ENCODE measurements at places on chromosomes 4 and X.

- DNase-seq: no peak
Measured at GRCh38 chrX:13906093-13906492, 89.2 kb upstream of the GPM6B start.

- no peak for DNase-seq
Measured at GRCh38 chr4:164027805-164028204, 533.3 kb downstream of the TMA16 start.

DNA sequence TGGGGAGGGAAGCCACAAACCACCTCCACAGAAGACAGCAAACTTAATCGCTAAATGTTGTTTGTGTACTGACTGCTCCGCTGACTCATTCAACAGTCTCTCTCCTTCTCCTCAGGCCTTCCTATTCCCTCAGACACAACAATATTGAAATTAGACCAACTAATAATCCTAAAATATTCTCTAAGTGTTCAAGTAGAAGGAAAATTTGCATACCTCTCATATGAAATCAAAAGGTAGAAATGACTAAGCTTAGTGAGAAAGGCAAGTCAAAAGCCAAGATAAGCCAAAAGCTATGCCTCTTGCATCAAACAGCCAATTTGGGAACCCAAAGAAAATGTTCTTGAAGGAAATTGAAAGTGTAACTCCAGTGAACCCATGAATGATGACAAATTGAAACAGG lies 75.7 kb upstream of the ARHGAP24 start:
- DNase-seq: no peak

DNA sequence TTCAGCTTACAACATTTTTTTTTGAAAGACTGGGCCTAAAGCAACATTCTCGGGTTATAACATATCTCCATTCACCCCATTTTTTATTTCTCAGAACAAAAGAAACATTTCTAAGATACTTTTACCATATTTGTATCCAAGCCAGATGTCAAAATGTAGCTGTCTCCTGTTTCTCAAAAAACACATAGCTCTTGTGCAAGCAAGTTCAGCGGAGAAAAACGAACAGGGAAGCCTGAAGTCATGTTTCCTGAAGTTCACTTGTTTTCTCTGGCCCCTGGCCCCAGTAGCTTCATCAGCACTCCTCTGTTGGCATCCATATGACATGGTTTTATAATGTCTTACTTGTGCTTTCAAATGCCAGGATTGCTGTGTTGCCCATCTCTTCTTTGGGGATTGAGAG lies 218.2 kb downstream of the BANK1 start:
- DNase-seq: no peak

GRCh38 chr4:128371876-128372275 lies 84.3 kb upstream of the PGRMC2 start:
- DNase-seq: no peak

- no peak for DNase-seq
Measured at GRCh38 chrX:8289523-8289922, 118.5 kb upstream of the VCX2 start.

GRCh38 chrX:7059859-7060258 lies 87.7 kb upstream of the STS start:
- no peak for DNase-seq

GRCh38 chr4:36363024-36363423 lies 81.6 kb downstream of the DTHD1 start:
- DNase-seq: no peak

DNA sequence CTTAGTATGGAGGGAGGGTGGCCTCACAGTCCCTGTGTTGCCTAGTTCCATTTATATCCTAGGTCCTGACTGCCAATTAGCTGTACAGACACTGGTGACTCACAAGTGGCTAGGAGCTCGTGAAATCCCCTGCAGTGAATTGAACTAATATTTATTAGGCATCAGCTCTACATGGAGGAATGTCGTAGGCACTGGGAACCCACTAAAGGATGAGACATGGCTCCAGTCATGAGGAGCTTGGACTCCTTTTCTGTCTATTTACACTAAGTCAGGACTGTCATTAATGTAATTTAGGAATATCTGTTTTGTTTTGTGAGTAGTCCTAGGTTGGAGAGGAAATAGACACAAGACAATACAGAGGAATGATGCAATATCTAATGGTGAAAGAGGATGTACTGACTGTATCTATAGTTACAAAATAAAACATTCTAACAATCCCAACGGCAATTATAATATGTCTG lies 67.7 kb downstream of the MID1IP1 start:
- DNase-seq: no peak

GRCh38 chrX:1803741-1804140 lies 188.9 kb downstream of the ASMT start:
- no peak for DNase-seq

- no peak for DNase-seq
Measured at GRCh38 chr4:8351931-8352367, 82.4 kb downstream of the HTRA3 start.

DNA sequence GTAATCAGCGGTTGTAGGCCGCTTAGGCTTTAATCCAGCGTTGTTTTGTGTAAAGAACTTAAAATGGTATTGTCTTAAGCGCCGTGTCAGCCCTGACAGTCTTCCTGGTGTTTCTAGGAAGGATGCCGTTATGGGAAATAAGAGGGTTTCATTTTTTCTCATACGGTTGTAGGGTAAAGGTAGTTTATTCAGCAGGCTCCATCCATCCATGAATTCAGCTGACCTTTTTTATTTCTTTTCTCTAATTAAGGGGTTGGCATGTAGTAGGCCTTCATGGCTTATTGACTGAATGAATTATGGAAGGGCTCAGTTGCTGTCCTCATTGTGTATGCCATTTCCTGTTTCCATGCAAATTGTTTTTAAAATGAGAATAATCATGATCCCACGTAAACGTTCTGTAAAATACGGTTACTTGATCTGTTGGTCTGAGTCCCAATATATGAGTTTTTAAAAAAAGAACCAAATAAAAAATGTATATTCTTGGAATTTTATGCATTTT lies 693 bp downstream of the OCIAD1 start:
- no peak for DNase-seq

GRCh38 chrX:34467437-34467836 lies 189.6 kb downstream of the TMEM47 start:
- DNase-seq: no peak

DNA sequence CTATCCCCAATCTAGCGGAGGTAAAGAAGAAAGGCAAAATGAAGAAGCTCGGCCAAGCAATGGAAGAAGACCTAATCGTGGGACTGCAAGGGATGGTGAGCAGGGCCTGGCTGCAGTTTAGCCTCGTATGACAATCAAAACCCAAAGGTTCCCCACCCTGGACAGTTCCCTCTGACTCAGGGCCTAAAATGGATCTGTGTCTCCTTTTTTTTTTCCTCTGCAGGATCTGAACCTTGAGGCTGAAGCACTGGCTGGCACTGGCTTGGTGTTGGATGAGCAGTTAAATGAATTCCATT lies 986 bp downstream of the HDAC6 start:
- DNase-seq: no peak

DNA sequence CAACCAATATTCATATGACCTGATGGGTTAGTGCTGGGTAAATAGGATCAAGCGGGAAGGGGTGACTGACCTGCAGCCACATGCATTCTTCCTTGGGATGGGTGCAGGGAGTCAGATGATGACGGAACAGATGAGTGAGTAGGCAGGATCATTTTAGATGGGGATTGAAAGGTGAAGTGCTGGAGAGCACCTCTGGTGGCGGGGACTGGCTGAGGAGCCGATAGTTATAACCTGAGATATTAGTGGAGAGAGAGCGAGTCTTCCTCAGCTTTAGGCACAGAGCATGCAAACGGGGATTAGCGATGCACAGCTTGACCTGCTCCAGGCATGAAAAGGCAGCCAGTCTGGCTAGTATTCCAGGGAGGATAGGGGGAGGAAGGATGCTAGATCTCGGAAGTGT lies 99.1 kb downstream of the AFF1 start:
- DNase-seq: no peak

GRCh38 chr4:19300213-19300612 lies 951.5 kb upstream of the SLIT2 start:
- DNase-seq: no peak

DNA sequence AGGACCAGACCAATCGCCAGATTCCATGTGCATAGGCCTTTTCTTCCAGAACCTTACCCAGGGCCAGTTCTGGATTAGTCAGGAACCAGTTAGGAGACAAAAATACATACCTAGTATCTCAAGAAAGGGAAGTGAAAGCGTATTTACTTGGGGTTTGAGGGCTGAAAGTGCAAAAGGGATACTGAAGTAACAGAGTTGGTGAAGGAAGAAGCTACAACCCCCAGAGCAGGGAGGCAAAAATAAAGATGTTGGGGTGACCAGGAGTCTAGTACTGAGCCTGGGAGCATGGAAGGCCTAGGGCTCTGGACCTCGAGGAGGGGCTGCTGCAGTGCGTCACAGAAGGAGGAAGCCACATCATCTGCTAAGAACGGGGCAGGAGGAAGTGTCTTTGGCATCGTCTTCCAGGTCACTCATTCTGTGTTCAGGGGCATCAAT lies 38.3 kb downstream of the TKTL1 start:
- DNase-seq: no peak

- no peak for DNase-seq
Measured at GRCh38 chr4:2443956-2444740, 24.8 kb upstream of the RNF4 start.

GRCh38 chr4:146245850-146246249 lies 31.5 kb downstream of the REELD1 start:
- no peak for DNase-seq

DNA sequence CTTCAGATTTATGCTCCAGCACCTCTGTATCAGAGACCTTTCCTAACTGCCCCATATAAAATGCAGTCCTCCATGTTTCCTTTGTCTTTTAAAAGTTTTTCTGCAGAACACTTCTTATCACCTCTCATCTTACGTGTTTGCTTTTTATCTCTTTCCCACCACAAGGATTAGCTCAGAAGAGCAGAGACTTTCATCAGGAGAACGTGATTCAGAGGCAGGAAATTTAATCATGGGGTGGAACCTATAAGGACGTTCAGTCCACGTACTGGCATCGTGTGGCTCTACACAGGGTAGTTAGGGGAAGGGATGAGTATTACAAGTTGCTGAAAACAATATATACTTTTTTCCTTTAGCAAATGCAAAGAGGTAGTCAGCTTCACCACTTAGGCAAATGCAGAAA lies 98.7 kb downstream of the SORBS2 start:
- no peak for DNase-seq

DNA sequence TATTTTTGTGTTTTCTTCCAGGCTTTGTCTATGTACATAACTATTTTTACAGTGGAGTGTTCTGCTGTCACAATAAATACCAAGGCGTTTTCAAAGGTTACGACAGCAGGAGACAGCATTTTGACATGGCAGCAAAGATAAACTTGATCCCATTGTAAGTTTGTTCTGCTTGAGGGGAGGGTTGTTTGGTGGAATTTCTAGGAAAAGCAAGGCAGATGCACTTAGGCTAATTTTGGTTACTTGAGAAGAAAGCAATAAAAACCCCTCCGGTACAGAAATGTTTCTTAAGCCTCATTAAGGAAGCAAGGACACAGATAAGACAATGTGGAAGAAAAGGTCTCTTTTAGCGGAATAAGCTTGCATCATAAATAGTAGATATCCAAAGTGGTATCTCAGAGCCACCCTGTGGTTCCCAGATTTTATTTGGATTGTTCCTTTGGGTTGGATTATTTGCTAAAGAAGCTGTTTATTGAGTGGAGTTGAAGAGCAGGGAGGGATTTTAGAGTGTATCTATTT lies 54.3 kb downstream of the CLCN5 start:
- no peak for DNase-seq

DNA sequence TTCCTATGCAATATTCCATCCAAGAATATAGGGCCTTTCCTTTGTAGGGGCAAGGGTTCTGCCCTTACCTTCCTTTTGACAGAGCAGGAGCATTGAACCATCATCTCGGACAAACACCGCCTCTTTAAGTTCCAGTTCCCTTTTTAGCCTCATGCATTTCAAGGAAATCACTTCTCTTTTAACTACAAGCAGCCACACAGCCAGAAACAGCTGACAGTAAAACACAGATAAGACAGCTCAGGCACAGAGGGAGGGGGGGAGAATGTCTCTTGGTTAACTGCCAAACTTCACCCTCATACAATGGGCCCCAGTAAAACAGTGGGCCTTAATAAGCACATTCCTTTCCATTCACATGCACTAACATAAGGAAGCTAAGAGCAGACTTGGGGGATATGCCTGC lies 648.3 kb downstream of the GABRG1 start:
- no peak for DNase-seq

DNA sequence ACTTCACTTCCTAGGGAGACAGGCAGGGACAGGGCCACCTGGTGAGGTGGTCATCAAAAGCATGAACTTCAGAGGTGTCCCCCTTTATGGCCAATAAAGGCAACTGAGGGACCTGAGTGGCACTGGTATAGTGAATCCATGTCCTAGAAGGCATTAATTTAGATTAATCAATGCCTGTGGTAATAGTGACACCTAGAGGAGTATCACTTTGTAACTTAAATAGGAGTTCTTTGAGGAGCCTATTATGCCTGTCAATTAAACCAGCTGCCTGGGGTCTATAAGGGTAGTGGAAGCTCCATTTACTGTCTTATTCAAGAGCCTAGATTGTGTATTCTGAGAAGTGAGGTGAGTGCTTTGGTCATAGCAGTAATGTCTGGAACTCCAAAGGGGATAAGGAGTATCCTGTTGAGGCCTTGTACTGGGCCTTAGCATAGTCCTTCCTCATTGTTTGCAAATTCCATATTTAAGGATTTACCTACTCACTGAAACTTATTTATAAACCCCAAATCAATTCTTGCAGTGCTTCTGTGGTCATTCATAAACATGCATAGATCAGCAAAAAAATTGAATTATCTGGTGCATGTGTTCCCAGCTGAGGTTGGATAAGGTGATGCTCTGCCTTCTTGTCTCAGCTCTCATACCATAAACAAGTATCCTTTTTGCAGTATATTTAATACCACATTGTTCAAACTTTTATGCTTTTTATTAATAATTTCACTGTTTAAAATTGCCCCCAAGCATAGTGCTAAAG lies 213.8 kb upstream of the RADX start:
- DNase-seq: no peak

DNA sequence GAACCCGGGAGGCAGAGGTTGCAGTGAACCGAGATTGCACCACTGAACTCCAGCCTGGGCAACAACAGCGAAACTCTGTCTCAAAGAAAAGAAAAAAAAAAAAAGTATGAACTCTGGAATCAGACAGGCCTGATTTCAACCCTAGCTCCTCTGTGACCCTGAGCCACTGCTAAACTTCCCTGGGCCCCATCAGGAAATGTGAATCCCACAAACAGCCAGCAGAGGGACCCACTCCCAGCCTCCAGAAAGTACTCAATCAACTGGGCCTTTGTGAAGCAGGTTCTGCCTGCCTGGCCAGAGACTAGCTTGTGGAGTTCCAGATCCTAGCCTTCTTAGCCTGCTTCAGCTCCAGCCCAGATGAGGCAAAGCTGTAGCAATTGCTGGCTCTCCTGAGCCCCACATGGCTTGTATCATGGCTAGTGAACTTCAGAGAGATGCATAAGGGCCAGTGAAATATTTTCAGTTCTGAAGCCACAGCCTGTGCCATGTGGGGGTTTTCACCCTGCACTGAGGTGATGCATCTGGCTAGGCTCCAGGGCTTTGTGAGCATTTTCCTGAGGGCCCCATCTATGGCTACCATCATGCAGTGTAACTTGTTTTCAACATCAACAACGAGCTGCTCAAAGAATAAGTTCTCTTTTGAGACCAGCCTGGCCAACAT lies 7.2 kb upstream of the IDS start:
- DNase-seq: peak; percentile 36

GRCh38 chrX:143336261-143336660 lies 181.0 kb downstream of the SPANXN3 start:
- no peak for DNase-seq
